ENCODE measurements at places on chromosomes 13 and 19. TPM values are rescaled to one million over a fixed set of nuclear protein-coding genes. Genes with fewer than 3 reads are reported as not detected.

The KLHL1 gene
- not detected for polyA plus RNA-seq

The LMTK3 gene
- 0.68 TPM for polyA plus RNA-seq

The URAD gene
- not detected for polyA plus RNA-seq

The FGF22 gene
- polyA plus RNA-seq: 0.05 TPM
